IPS DF 6.9 (cell line): ENCODE measurements at places on chromosomes 1 and 21.

- no peak for DNase-seq
Observed at GRCh38 chr1:119550381-119550780, 43.4 kb downstream of the HSD3B1 start.

GRCh38 chr1:55580845-55581332, 365.7 kb upstream of the USP24 start:
- DNase-seq = no peak

DNA sequence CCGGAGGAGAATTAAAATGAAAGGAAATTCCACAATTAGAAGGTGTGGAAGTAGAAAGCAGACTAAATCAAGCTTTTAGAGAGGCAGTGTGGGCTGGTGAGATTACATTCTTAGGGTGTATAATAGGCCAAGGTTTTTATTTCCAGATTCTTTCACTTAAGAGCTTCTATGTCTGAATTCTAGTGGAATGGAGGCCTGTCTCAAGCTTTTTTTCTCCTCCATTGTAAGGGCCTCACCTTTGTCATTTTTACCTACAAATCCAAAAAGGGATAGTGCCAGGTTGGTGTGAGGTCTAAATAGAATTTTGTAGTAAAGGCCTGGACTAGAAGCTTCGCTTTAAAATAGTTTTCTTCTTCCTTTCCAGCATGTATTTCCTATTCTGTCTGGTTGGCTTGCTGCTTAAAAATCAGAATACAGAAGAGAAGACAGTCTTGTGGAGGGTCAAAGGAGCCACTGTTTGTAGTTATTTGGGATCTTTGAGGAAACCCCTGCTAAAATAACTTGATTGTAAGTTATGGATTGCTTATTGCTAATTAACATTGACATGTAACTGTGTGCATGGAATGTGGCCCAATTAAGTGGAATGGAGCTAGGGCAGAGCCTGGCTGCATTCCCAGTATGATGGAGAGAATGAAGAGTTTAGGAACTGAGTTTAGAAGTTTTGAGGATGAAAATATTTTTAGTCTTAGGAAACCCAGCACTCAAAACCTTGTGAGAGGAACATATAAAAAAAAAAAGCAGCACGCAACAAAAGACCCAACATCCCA, 162.5 kb upstream of the B3GALT2 start:
- no peak for DNase-seq

DNA sequence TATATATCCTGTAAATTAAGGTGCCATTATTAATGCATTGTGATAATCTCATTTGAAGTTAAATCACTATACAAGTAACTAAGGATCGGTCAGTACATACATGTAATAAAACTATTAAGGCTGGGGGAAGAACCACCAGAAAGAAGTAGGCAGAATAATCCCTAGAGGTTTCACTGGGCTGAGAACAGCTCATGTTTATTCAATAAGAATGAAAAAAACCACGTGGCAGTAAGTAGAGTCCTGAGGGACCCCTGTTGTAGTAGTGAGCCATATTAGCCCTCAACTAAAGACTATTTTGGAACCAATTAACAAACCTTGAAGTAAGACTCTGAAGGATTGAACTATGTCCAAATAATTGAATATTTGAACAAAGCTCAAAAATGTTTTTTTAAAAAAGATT, 46.9 kb upstream of the ADAM30 start:
- DNase-seq = no peak

DNA sequence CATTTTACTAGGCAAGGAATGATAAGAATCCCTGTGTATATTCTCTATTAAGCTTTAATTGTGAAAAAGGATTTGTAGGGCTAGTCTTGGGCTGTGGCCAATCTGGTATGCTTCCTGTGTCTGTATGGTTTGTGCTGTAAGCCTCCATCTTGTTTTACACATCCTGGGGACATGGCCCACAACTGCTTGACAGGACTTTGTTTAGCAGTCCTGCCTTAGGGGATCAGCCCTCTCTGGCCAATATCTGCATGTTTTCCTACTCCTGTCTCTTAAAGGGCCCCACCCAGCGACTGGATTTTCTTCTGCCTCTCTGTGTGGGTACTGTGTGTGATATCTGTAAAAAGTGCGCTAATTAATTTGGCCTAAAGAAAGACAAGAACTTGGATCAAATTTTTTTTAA, 813.2 kb downstream of the PLA2G4A start:
- no peak for DNase-seq

DNA sequence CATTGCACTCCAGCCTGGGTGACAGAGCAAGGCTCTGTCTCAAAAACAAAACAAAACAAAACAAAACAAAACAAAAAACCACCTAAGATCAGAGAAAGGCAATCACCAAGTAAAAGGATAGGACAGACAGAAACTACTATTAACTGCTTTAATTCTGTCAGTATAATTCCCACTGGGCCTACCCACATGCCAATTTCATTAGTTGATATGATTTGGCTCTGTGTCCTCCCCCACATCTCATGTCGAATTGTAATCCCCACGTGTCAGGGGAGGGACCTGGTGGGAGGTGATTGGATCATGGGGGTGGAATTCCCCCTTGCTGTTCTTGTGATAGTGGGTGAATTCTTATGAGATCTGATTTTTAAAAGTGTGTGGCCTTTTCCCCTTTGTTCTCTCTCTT, 27.2 kb upstream of the CAPZB start:
- no peak for DNase-seq

DNA sequence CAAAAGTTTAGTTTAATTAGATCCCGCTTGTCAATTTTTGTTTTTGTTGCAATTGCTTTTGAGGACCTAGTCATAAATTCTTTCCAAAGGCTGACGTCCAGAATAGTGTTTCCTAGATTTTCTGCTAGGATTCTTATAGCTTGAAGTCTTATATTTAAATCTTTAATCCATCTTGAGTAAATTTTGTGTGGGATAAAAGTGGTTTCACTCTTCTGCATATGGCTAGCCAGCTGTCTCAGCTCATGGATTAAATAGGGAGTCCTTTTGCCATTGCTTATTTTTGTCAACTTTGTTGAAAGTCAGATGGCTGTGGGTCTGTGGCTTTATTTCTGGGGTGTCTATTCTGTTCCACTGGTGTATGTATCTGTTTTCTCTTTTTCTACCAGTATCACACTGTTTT, 801.3 kb upstream of the ADGRL4 start:
- no peak for DNase-seq
